ENCODE measurements at places on chromosomes 2 and 18.

DNA sequence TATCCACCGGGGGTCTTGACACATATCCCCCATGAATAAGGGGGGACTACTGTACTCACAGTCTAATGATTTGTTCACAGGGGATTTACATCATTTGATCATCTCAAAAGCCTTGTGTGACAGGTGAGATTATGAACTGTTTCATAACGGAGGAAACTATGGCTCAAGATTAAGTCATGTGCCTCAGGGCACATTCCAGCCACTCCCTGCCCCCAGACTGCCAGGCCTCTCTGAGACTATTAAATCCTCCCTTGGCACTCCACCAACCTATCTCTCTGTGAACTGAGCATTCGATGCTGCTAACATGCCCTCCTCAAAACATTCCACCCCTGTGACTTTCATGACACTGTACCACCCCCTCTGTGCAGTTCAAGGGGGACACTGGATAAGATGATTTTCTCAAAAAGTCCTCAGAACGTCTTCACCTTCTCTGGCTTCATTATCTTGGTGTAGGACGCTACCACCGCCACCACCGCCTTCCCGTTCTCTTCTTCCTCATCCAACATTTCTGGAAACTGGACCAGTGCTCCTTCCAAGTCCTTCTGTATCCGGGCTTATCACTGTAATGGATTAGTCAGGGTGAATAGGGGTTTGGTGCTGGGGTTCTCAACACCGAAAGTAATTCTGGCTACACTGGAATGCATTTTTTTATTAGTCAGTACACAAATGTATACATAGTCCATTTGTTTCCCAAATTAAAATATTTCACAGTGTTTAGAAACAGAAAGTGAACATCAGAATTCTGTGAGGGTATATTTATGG lies 169.6 kb downstream of the KCNS3 start:
- peak; percentile 90 for DNase-seq

- DNase-seq: no peak
Measured at GRCh38 chr2:38465789-38466127, 88.7 kb upstream of the ATL2 start.

DNA sequence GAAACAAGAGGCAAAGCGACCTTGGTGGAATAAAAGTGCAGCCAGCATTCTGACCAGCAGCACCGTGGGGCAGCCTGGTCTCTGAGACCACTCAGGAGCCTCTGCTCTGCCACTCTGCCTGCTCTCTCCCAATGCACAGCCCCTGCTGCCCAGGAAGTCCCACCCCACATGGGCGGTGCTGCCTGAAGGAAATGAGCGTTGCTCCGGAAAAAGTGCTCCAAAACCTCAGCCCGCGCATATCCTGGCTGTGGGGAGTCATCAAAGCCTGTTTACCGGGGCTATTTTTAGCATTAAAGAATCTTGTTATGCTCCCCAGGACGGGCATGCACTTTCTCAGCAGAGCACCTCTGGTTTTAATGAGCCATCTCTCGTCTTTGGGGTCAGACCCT lies 54.5 kb downstream of the EPAS1 start:
- no peak for DNase-seq

- DNase-seq: peak; percentile 68
Measured at GRCh38 chr2:206274434-206275311, at the start of gene ZDBF2. Gene ZDBF2 (plus strand): TSS chr2:206274663. CDS start chr2:206281850, 7,187 bp downstream.

DNA sequence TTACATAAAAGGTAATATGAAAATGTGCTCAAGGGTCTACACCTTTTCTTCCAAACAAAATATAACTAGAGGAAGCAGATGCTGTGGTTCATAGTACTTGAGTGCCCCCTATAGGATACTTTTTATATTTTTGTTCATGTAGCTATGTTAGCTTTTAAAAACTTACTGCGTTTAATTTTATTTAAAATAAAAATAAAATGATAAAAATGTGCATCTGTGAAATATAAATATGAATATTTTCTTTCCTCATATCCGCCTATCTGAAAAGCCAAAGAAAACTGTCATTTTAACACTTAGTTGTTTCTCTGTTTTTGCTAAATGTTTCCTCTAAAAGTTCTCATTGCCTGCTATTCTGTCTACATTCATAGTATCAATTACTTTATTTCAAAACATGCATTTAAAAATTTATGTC lies 9.6 kb upstream of the LRP1B start:
- DNase-seq: peak; percentile 22

DNA sequence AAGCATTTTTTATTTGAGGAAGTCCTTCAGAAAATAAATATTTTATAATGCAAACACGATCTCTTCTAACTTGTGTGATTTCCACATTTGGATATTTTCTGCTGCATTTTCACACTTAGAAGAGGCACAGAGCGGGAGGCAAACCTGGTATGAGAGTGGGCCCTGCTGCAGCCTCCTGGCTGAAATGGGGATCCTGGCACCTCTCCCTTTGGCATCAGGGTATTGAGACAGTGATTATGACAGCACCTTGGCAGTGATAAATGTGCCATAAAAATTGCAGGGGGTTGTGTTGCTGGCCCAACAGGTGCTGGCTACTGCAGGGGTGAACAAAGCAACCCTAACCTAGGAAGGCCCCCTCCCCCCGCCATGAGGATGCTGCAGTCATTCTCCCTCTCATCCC lies 128.6 kb downstream of the TSN start:
- no peak for DNase-seq

GRCh38 chr2:168002021-168002553 lies 245.3 kb downstream of the STK39 start:
- peak; percentile 60 for DNase-seq

GRCh38 chr18:36734596-36734995 lies 94.2 kb downstream of the TPGS2 start:
- no peak for DNase-seq

DNA sequence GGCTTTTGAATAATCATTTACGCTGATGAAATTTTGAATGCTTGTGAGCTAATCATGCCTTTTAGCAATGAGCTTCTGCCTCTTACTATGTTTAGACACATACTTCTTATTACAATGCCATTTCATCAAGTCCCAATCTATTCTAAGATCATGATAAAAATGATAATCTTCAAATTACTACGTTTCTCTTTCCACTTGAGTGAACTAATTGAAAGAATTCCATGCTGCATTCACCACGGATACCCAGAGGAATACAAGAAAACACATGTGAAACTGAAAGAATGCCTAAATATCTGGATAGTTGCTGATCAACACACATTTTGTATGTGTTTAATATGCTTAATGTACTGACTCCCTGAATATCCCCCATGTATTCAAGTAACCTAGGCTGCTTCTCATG lies 62.3 kb downstream of the LRRTM4 start:
- no peak for DNase-seq
